ENCODE measurements at places on chromosomes 7 and 10.

DNA sequence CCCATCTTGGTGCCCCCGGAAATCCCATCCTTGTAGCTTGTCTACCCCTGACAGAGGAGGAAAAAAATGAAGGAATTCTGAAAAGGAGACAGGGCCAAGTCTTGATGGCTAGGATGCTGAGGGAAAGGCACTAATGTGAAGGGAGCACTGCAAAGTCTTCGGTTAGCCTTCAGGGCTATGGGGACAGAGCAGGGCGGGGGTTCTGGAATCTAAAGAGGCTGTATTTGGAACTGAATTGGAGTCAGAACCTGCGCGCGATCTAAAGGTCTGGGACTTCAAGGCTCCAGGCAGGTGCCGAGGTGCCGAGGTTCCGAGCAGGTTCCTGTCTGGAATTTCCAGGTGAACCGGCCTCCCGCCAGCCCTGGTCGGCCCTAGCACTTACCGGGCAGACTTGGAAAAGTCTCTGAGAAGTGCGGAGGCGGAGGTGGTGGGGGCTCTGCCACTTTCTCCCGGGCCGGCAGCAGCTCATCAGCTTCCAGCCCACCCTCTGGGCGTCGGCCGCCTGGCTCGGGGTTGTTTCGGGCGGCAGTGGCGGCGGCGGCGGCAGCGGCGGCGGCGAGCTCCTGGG is 781 bp downstream of the GBX1 start:
- no peak for DNase-seq

DNA sequence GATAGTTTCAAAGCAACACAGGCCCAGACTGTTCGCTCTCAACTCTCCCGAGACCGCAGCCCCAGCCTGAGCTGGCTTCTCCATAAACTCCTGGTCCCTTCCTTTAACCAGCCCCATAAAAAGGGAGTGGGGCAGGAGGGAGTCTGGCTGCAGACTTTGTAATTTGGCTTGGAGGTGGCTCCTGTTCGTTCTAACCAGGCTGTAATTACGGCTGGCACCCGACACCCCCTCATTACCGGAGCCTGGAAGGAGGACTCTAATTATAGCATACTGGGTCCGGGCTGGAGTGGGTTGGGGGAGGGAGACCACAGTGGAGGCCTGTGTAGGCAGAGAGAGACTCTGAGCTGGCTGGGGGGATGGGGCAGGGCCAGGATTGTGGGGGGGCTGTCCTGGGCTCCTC is 49.7 kb downstream of the UNC5B start:
- DNase-seq, result no peak

DNA sequence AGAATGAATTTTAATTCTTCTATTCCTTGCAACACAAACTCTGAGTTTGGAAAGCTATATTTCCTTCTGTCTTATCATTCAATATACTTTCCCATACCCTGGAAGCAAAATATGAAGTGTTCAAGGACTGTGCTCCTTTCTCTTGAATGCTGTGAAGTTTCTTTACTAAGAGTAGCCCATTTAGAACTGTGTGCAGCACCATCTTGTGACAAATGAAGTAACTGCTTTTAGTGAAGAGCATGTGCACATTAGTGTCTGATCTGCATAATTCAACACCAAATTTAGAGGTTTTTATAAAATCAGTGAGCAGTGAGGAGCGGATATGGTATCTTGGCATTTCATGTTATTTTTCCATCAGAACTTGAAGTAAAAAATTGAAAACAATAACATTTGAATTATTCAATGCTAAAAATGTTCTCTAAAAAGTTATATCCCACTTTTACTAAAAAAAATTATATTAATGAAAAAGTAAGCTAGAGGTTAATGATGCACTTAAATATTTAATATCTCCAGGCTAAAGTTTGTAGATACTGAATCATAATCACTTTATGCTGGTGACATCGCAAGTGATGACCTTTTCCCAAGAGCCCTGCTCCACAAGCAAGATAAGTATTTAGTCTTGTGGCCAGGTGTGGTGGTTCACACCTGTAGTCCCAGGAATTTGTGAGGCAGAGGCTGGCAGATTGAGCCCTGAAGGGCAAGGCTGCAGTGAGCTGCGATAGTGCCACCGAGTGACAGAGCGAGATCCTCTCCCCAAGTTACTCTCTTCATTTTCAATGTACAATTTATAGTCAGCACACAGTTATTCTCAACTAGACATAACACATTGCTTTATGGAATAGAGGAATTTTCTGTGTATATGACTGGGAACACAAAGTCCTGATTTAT is 108.8 kb upstream of the PCLO start:
- peak; percentile 43 for DNase-seq

DNA sequence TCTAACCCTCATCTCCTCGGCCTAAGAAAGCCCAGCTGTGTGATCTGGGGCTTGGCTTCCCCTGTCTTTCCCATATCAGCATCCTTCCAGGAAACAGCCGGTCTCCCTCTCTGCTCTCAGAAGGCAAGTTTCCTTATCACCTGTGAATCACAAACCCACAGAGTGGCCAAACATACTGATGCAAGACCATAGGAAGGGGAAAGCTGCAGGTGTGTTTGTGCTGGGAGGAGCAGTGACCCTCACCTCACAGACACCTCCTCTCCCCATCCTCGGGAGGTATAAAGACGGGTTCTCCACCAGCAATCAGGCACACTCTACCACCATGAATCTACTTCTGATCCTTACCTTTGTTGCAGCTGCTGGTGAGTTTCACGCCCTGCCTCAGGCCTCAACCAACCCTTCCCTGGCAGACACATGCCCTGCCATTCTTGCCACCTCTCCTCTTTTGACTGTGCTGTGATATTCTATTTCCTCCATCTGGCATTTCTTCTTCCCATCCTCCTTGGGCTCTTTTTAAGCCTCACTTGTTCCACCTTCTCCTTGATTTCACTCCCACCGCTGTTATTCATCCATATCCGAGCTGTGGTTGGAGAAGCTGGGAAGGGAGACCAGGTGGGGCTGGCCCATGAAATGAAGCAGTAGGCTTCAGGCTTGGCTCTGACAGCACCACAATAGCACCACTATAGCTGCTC is at the start of gene PRSS2:
Gene PRSS2, plus strand, starts transcription at position 310 of the 692 bp plus-strand sequence. Its CDS starts 13 bp downstream, at position 323.
- DNase-seq, result no peak

DNA sequence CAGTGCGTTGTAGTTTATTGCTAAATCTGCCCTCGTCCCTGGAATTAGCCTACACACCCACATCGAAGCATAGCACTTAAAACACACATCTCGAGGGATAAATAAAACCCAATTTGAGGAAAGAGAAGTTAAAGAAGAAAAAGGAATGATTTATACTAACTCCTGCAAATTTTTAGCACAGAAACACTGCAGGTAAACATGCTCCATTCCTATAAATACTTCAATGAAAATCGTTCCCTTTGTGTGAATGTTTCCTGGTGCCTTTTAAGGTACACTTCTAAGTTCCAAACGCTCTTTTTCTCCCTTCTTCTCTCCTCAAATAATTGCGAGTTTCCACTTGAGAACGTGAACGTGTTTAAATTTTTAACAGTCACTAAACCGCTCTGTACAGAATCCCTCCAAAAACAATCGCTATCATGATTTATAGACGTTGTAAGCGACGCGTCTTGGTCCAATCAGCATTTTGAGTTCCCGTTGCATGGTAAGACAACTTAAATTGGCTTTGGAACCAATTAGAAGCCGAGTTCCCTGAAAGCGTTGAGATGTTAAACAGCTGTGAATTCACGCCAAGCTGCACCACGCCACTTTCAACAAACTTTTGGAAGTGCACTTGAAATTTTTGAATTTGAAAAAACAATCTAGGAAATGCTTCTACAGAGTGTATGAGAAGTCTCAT is 12.5 kb upstream of the EBLN1 start:
- DNase-seq, result peak; percentile 31

DNA sequence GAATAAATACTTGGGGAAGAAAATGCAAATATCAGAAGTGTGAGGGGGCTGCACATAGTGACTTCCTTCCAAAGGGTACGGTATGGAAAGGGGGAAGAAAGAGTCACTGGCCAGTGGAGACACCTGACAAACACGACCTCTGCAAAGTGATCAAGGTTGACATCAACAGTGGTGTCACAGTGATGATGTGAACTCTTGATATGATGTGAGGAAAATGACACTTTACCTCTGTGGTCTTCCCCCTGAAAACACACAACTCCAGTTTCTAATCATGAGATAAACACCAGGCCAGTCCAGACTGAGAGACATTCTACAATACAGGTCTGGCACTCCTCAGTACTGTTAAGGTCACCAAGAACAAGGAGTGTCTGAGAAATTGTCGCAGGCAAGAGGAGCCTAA is 169.7 kb downstream of the BUB3 start:
- no peak for DNase-seq

DNA sequence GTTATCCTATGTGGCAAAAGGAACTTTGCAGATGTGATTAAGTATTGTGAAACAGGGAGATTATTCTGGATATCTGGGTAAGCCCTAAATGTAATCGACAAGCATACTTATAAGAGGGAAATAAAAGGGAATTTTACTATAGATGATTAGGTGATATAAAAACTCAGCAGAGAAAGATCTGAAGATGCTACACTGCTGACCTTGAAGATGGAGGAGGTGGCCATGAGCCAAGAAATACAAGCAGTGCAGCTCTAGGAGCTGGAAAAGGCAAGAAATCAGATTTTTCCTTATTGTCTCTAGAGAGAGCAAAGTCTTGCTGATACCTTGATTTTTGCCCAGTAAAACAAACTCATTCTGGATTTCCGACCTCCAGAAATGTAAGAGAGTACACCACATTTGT is 67.7 kb downstream of the BRAF start:
- no peak for DNase-seq
